ENCODE measurements at places on chromosomes 12 and 14.

GRCh38 chr12:28884904-28885679, 264.0 kb upstream of the FAR2 start:
- no peak for DNase-seq

DNA sequence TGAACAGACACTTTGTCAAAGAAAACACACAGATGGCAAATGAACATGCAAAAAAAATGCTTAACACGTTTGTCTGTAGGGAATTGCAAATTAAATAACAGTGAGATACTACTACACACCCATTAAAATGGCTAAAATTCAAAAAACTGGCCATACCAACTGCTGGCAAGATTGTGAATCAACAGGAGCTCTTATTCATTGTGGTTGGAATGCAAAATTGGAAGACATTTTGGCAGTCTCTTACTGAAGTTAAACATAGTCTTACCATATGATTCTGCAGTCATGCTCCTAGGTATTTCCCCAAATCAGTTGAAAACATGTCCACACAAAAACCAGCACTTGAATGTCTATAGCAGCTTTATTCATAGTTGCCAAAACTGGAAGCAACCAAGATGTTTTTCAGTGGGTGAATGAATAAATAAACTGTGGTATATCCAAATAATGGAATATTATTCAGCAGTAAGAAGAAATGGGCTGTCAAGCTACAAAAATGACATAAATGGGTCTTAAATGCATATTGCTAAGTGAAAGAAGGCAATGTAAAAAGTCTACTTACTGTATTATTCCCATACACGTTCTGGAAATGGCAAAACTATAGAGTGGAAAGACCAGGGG, 91.4 kb downstream of the PLEKHA5 start:
- peak; percentile 27 for DNase-seq

- DNase-seq: peak; percentile 75
Measured at GRCh38 chr14:28308734-28309133, 457.9 kb upstream of the FOXG1 start.

GRCh38 chr12:68397566-68398158, 65.5 kb upstream of the MDM1 start:
- DNase-seq: no peak

DNA sequence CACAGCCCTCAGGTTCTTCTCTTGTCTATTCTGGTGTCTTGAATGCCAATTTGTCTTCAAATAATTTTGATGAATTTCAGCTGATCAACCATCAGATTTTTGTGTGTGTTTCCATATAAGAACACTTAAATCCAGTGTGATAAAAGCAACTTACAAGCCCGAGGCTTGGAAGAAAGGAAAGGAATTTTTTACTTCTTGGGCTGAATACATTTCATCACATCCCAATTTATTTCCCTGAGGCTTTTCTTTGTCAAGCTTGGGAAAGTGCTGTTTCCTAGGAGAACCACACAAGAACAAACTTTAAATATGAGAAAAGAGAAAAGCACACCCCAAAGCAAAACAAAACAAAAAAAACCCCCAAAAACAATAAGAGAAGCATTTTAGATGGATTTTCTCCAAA, 26.6 kb downstream of the GPRC5D start:
- peak; percentile 36 for DNase-seq

GRCh38 chr14:71416392-71416791, 509.1 kb downstream of the PCNX1 start:
- no peak for DNase-seq

GRCh38 chr14:99382781-99383471, 97.7 kb downstream of the SETD3 start:
- peak; percentile 2 for DNase-seq

DNA sequence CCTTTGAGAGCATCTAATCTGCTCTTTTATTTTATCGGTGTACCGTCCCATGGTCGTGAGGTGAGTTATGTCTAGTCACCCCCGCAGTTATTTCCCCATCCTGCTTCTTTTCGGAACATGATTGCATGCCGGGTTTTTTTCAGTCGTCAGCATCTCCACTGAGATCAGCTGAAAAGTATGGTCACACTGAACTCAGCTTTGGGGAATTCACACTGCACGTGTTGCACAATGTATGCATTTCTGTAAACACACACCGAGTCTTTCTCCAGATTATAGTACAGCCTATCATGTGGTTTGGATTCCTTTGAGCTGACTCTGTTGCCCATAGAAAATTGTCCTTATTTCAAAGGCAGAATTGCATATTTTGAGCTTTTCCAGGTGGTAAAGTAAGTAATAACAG, 24.6 kb downstream of the PLXNC1 start:
- DNase-seq: peak; percentile 98

DNA sequence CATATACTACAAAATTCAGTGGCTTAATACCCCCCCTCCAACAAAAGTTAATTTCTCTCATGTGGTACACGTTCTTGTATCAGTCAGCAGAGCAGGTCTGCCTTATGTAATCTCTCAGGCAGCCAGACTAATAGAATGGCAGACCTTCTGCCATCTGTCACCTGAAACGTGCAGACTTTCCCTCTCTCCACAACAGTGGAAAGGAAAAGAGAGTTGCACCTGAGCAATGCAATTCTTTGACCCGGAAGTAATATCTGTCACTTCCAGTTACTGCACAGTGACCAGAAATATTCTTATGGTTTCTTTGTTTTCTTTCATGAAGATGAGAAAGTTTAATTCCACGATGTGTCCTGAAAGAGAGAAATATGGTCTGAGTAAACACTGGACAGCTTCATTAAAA, 14.4 kb downstream of the KERA start:
- DNase-seq: no peak

- DNase-seq: no peak
Measured at GRCh38 chr12:89083491-89083890, 268.8 kb downstream of the DUSP6 start.

- DNase-seq: no peak
Measured at GRCh38 chr14:98321841-98322240, 950.2 kb downstream of the BCL11B start.

DNA sequence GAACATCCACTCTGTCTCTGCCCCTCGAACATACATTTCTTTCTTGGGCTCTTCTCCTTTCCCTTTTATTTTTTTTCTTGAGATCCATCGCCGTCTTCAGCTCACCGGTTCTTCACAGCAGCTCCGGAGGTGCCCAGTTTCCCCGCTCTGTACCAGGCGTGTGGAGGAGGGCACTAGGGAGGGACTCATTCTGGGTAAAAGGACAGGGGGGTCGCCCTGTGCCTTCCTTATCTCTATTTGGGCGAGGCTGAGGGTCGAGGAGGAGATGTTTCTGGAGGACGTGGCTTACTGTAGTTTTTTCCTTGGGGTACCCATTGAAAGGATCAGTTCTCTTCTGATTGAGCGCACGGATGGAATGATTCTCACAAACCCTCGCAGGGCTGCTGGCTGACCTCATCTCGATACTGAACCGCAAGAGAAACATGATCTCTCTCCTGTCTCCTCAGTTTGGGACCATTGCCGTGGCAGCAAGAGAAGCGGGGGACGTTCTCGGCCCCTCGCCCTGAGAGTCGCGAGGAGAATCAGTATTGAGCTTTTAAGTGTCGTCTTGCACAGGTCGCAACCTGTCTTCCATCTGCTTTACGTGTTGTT, 386 bp downstream of the LIN52 start:
- peak; percentile 71 for DNase-seq

GRCh38 chr14:51443195-51444018, 203.4 kb downstream of the TMX1 start:
- DNase-seq: no peak

- no peak for DNase-seq
Measured at GRCh38 chr12:46387670-46388069, 15.1 kb upstream of the SLC38A2 start.

DNA sequence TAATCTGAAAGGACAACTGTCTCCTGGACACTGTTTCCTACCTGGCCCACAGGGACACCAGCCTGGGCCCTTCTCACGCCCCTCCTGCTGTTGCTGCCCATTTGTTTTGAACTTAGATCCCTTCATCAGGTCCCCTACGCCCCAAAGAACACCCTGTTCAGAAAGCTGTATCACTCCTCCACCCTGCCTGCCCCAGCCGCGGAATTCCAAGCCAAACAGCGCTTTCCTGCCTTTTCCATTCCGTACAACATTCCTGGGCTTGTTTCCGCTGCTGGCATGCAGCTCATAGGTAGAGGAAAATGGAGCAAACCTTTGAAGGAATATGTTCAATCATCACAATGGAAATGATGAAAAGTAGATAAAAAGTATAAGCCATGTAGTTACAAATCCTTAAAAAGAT, 12.8 kb upstream of the GSG1 start:
- DNase-seq: no peak

DNA sequence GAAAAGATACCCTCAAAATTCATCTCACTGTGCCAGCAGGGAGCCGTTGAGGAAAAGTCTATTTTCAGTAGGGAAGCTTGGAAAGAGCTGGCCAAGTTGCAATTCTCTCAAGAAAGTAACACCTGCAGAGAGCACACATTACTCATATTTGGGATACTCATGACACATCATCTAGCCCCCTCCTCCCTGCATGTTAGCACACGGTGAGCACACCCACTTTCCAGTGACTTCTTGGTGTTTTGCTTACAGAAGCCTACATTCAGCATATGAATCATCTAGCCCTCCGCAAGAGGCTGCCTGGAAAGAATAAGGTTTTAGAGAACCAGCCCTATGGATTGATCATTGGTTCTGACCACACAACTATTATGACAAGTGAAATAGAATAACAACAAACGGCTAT, 124.5 kb downstream of the PTPRO start:
- DNase-seq: no peak
